ENCODE measurements at places on chromosomes 16 and 17.
A peak's percentile ranks its signal among the peaks of the same experiment; 100 is the strongest.

DNA sequence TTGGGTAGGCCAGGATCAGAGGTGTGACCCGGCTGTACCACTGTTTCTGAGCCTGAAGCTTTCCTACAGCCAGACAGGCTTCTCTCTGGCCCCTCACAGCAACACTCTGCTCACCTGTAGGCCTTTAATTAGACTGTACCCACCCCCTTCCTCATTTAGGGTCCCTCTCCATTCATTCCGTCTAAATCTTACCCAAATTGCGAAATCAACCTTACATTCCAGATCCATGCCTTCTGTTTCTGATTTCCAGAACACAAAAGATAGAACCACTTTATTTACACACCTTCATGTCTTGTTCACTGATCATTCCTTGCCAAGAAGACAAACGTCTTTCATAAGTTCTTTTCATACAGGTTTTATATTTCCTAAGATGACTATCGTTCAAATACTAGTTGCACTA lies 160.8 kb downstream of the ZNF18 start:
- no peak for DNase-seq

GRCh38 chr17:55622547-55622946 lies 100.1 kb downstream of the TMEM100 start:
- DNase-seq: no peak

DNA sequence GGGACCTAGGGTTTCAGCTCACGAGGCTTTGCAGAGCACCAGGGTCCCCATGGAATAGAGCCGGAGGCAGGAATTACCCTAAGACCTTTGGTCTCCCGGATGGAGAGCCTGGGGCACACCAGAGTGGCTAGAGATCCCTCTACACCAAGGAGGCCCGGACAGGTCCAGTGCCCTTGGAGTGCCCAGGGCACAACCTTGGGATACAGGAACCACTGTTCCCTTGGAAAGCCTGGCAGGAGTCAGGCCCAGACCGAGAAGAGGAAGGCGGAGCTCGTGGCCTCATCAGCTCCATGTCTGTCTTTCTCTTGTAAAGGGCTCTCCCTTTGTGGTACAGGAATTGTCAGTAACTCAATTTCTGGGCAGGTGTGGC lies 3.8 kb upstream of the DBNDD1 start:
- DNase-seq: no peak

DNA sequence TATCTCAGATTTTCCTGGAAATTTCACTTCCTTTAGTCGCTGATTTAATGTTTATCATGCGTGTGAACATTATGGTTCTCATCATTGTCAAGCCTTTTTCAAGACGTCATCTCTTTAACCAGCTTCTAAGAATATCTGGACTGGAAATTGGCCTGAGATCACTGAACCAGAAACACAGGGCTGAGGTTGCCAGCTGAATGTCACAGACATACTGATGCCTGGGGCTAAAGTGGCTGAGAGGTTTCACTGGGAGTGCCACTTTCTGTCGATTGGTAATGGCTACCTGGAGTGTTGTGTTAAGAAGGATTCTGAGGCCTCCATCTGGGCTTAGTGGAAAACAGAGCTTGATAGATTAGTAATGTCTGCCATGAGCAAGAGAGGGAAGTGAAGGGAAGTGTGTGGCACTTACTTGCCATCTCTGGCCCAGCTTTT lies 54.2 kb downstream of the CRISPLD2 start:
- no peak for DNase-seq

DNA sequence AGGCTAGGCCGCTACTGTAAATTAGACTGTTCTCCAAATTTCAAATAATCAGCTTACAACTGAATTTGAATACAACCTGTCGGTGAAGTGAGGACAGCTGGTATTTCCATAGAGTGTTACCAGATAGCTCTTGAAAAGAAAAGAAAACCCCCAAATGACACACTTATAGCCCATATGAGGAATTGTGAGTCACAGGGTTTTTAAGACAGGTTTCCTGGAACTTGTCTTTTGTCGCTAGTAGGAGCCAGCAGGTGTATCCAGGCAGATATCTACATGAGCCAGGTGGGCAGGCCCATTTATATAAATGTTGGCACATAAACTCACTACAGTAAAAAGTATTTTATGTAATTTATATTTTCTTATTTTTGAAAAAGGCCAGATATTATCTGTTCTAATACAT lies 24.0 kb downstream of the TNRC6A start:
- peak; percentile 8 for DNase-seq

GRCh38 chr16:3020604-3021448 lies 658 bp downstream of the TNFRSF12A start:
- no peak for DNase-seq
